ENCODE measurements at places on chromosomes 16 and 17. TPM values are rescaled to one million over a fixed set of nuclear protein-coding genes. Genes with fewer than 3 reads are reported as not detected.

The CES1 gene
- total RNA-seq: not detected

The HCRT gene
- not detected for total RNA-seq

The KCNH6 gene
- not detected for total RNA-seq

The NECAB2 gene
- 2.0 TPM for total RNA-seq

The TAC4 gene
- not detected for total RNA-seq

The ABCA3 gene
- total RNA-seq: 11.0 TPM

The NME3 gene
- total RNA-seq: 70.3 TPM

The DBNDD1 gene
- total RNA-seq: 19.2 TPM

The KCNJ12 gene
- total RNA-seq: 10.0 TPM

The FOXO3B gene
- total RNA-seq: 3.5 TPM

The TEX19 gene
- 1.2 TPM for total RNA-seq

The EPOP gene
- 12.6 TPM for total RNA-seq

The EIF4A3 gene
- total RNA-seq: 167 TPM

The JUP gene
- total RNA-seq: 132 TPM

The CCL5 gene
- not detected for total RNA-seq

The LAT gene
- total RNA-seq: 0.29 TPM

The TLCD3B gene
- 0.47 TPM for total RNA-seq

The KRT10 gene
- 24.8 TPM for total RNA-seq

The SBK1 gene
- total RNA-seq: 1.5 TPM

The TBC1D3E gene
- not detected for total RNA-seq

The SALL1 gene
- total RNA-seq: not detected

The PPY gene
- total RNA-seq: not detected

The CCL1 gene
- total RNA-seq: not detected

The DNAH17 gene
- total RNA-seq: 0.23 TPM

The TUBB3 gene
- 199 TPM for total RNA-seq

The P2RX5 gene
- 19.3 TPM for total RNA-seq

The UTS2R gene
- total RNA-seq: not detected

The KRTAP3-1 gene
- 1.6 TPM for total RNA-seq

The PSMC5 gene
- 163 TPM for total RNA-seq

The TMC5 gene
- total RNA-seq: 7.4 TPM

Measured in PC-3 (cell line).